NCI-H524 (cell line): ENCODE measurements at places on chromosomes 7 and 10.
A peak's percentile ranks its signal among the peaks of the same experiment; 100 is the strongest.

DNA sequence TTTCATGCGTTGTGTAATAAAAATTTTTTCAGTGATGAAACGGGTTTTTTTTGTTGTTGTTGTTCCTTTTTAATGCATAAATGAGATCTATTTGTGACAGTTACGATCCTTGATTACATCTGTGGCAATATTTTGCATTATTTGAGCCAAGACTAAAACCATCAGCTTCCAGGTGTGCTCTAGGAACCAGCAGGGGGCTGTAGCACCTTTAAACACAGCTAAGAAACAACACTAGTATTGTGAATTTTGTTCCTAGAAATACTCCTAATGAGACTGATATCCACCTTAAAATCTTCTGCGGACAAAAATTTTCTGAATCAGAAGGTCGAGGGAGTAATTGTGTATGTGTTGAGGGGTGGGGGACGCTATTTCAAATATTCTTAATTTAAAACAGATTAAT is 52.6 kb downstream of the FGFBP3 start:
- no peak for DNase-seq

GRCh38 chr10:72712136-72712535 is 20.2 kb downstream of the MCU start:
- no peak for DNase-seq

DNA sequence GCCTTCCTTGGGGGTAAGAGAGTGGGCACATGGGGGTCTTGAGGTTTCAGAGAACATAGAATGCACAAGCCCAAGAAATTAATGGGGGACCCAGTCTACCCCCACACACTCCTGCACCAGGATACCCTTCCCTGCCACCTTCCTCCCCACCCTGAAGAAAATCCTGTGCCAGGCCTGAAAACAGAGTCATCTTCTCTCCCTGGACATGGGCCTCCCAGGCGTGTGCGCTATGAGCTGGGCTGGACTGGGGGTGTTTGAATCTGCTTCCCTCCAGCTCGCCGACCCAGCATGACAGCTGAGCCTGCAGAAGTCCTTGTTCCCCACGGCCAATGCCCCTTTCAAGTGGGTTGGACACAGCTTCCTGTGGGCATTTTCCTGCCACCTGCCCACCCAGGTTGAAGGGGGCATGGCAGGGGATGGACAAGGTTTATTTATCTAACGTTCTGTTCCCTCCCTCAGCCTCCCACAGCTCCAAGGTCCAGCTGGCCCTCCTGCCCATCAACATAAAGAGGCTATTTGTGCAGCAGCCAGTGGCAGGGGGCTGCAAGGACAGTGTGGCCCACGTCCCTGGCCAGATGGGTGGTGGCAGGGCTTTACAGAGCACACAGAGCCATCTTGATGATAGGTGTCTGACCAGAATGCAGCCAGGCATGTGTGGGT is 141.0 kb downstream of the SH3PXD2A start:
- DNase-seq = no peak

DNA sequence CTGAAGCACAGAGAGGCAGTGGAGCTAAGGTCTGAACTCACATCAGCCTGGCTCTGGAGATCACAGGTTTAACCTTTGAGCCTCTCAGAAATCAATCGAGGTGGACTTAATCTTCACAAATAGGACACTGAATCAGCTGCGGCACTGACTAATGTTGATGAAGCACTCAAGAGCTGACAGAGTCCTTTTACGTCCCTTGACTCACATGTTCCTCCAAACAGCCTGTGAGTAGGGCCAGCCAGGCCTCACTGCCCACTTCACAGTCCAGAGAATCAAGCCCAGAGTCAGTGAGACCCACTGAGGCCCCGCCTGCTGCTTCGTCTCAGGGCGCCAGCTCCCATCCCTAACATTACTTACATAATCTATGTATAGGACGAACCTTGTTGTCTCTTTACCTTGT is 63.1 kb downstream of the TNS3 start:
- DNase-seq = no peak

DNA sequence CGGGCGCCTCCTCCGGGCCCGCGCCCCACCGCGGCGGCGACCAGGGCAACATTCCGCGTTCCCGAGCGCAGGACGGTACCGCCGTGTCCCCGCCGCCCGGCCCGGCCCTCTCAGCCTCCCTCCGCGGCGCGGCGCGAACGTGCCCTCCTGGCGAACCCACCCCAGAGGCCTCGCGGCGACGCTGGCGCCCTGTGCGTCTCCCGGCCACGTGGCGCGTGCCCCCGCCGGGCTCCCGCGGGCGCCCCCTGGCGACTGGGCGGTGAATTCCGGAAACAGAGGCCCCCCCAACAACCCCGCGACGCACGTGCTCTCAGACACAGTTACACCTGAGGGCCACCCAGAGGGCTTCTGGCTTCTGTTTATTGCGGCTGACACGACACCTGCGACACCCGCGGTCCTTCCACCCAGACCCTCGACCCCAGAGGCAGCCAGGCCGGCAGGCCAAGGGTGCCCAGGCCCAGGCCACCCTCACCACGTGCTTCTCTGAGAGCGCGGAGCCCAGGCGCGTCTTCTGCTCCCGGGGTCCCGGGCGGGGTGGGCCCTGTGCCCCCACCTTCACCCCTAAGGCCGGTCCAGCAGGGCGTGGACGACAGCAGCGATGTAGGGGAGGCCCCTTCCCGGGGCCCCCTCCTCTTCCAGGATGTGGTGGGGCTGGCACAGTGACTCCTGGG is at the start of gene SAP25:
TSS of gene SAP25 (minus strand) at position 210 of the 671 bp plus-strand sequence. CDS start at position 52, 158 bp downstream.
- DNase-seq = no peak

GRCh38 chr10:100146398-100146797 is 39.4 kb downstream of the ERLIN1 start:
- no peak for DNase-seq

DNA sequence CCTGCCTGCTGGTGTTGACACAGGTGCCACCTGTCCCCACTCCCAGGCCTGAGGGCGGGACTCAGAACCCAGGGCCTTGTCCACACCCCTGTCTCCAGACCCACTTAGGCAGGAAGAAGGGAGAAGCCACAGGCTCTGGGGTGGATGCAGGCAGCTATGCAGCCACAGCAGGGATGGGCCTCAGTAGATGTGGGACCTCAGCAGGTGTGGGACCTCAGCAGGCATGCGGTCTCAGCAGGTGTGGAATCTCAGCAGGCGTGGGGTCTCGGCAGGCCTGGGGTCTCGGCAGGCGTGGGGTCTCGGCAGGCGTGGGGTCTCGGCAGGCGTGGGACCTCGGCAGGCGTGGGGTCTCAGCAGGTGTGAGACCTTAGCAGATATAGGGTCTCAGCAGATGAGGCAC is 118.0 kb upstream of the PITRM1 start:
- no peak for DNase-seq

- DNase-seq = no peak
These were observed 212.4 kb upstream of the LRRTM3 start for GRCh38 chr10:66713387-66713786.

- DNase-seq = no peak
These were observed 332.6 kb upstream of the ZNF32 start for GRCh38 chr10:43981232-43981631.

DNA sequence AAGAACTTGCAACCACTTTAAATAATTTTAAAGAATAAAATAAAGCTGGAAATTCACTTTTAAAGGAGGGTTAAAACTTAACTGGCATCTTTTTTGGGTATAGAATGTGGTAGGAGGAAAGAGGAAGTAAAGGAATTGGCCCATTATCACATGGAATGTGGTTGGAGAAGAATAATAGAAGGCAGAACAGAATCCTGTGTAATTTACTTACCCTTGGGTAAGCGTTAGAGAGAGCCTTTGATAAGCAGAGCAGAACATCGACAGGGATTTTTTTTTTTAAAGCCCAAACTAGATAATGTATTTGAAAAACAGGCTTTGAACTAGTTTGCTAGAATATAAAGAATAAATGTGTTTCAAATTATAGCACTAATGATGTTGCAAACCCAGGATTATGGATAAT is 199.8 kb upstream of the KIAA1217 start:
- no peak for DNase-seq

GRCh38 chr10:113454341-113455061 is 98.4 kb upstream of the HABP2 start:
- DNase-seq = peak; percentile 35

DNA sequence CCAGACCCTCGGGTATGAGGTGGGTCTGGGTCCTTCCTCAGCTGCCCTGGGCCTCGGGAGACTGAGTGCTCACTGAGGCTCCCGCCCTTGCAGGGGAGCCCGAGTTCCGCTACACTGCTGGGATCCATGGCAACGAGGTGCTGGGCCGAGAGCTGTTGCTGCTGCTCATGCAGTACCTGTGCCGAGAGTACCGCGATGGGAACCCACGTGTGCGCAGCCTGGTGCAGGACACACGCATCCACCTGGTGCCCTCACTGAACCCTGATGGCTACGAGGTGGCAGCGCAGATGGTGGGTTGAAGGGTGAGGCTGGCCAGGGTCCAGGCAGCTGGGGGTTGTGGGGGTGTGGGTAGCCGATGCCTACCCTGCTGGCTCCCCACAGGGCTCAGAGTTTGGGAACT is 7.6 kb downstream of the AEBP1 start:
- no peak for DNase-seq

DNA sequence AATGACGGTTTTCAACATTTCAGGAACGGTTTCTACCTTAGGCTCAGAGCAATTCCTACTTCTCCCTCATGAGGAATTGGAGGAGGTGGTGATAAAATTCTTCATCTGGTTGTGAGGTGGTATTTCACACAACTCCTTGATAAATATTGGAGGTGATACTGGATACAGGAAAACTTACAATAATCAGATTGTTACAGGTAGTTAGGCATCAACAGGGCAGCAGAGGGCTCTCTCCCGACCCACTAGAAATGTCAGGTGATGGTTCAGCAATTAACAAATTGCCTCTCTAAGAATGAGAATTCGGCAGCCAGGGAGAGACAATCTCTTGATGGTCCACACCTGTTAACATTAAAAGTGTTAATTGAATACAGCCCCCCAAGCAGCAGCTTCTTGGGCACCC is 22.6 kb downstream of the ZNF786 start:
- no peak for DNase-seq

DNA sequence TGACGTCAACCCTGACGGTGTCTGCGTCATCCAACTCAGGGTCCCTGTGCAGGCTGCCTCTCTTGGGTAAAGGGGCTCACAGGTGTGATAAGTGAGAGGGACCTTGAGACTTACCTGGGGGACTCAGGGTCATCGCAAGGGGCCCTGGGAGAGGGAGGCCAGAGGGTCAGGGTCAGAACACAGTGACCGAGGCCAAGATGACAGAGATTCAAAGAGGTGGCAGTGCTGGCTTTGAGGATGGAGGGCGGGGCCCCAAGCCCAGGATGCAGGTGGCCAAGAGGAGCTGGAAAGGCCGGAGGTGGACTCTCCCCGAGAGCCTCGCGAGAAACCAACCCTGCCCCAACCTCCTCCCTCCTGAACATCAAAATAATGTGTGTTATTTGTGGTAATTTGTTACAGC is 165.2 kb upstream of the PPP2R2D start:
- no peak for DNase-seq

DNA sequence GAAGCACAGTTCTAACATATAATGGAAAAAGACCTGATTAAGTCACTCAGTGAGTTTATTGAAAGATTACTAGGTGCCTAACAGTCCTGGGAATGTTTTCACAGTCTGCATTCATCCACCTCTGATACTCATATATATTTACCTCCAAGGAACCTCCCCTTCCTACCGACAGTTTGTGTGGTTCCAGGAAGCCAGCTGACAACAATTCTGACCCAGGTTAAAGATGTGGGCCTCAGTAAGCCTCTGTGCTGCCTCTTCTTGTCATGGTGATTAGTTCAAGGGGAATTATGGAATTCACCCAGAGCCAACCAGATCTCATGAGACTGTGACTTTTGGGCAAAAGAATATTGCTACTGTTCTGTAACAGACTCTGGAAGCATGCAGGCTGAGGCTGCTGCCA is 186.8 kb downstream of the NXPH1 start:
- DNase-seq = no peak

DNA sequence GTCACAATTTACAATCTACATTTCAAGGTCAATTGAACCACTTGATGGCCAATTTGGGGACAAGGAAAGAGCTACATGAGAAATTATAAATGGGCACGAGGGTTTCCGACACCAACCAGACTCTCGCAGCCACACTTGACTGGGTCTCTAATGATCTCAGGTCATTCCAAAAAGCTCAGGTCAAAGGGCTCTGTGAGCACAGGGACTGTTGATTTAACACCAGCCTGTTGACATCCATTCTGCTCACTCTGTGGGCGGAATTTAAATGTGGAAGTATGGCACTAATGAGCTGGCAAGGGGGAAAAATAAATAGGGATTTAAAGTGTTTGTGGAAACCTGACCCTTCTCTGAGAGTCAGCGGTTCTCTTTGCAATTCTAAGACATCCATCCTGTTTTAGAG is 810.7 kb upstream of the AUTS2 start:
- no peak for DNase-seq

DNA sequence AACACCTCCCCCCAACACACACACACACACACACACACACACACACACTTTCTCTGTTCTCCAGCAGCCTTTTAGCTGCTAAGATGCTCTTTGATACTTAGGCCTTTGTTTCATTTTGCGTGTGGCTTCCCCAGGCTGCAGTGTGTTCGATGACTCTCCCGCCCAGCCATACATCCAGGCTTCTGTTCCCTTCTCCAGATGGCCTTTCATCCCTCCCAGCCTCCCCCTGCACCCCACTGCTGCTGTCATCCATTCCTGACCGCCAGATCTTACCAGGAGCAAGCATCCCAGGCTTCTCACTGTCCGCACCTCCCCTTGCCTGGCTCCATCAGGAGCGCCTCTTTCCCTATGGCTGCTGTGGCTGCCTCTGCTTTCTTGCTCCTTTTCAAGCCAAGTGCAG is 77.8 kb upstream of the PPIF start:
- DNase-seq = no peak

- DNase-seq = no peak
These were observed 14.8 kb upstream of the LRRC17 start for GRCh38 chr7:102897856-102898531.

DNA sequence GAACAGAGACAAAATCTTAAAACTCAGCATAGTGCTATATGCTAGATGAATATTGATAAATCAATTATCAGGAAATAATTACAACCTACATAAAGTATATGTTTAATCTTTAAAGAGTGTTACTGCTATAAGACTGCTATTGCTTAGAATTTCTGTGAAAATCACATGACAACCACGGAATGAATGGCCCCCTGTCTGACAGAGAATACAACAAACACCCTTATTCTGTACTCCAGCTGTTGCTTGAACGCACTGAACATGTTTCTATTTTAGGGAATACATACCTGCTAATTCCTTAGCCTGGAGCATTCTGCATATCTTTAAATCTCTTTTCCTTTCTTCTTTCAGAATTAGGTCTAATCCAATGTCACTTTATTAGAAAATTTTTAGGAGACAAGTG is 452.4 kb upstream of the PHF14 start:
- DNase-seq = no peak

DNA sequence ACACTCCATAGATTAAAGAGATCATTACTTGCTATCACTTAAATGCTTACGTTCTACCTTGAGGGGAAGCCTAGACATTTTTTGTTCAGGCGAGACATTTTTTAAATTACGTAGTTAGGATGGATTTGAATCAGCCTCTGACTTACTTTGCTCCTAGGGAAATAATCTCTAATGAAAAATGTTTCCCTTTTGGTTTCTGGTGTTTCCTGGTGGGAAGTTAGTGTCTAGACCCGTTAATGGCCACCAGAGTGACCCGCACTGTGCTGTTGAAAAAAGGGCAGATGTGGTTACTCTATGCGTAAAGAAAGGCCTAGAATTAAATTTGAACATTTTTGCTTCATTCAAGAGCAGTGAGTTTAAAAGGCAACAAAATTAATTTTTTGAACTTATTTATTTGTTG is 3.8 kb downstream of the ZNF365 start:
- DNase-seq = no peak
